ENCODE measurements at places on chromosomes 12 and 14.
A peak's percentile ranks its signal among the peaks of the same experiment; 100 is the strongest.

DNA sequence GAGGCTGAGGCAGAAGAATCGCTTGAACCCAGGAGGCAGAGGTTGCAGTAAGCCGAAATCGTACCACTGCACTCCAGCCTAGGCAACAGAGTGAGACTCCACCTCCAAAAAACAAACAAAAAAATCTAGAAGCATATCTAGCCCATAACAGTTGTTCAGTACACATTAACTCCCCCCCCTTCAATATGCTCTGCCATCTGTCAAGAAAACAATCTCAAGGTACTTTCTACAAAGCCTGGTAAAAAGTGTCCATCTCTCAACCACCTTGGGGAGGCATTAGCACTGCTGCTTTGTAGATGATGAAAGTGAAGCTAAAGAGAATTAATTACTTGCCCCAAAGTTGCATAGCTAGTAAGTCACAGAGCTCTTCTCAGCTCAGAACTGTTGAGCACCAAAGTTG lies 24.9 kb downstream of the LGALS3 start:
- DNase-seq, result no peak

DNA sequence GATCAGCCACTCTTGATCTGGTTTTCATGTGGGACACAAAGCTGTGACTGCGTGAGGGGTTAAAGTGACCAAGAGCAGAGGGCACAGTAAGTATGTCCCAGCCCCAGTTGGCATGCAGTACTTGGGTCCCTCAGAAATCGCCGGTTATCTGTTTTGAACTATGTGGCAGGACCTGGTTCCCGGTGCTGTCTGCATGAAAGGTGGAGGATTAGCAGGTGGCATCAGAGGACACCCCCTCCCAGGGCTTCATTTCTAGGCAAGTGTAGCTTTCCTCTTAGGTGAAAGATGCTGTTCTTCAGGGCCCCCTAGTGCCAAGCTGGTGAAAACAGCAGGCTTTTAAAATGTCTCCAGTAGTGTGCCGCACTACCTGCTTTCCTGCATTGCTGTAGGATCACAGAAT lies 57.1 kb downstream of the ATG14 start:
- peak; percentile 61 for DNase-seq

- no peak for DNase-seq
Measured at GRCh38 chr14:83019744-83020414, 1486.2 kb upstream of the SEL1L start.

- DNase-seq, result no peak
Measured at GRCh38 chr12:32402946-32403345, 3.6 kb downstream of the FGD4 start.

DNA sequence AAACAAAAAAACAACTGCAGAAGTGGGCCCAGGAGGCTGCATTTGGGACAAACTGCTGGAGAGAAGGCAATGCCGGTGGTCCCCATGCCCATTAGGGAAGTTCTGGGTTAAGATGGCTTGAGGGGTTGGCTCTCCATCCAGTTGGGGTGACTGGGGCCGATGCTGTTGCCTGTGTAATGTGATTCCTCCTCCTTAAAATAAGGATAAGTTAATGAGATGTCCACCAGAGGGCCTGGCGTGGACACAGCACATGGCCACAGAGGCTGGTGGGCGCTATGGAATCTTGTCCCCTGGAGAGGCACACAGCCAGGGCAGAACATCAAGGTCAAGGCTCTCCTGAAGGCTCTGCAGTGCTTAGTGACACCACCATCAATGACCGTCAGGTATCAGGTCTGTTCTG lies 1.0 kb upstream of the TESC start:
- peak; percentile 9 for DNase-seq

DNA sequence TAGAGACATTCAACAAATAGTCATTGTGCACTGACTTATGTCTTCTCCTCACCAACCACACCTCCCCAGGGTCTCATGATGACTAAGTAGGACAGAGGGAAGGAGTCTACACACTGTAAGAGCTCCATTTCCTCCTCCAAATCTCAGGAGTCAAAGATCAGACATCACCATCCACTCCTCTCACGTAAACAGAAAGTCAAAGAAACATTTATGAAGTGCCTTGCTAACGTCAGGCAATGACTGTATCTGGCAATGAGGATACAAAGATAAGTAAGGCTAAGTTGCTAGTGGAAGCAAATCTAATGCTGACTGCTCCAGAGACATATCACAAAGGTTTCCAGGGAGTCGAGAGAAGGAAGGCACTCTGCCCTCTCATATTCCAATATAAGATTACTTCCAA lies 88.9 kb downstream of the SLC2A13 start:
- DNase-seq, result peak; percentile 81

- no peak for DNase-seq
Measured at GRCh38 chr14:60488175-60488574, 2.3 kb upstream of the C14orf39 start.

- peak; percentile 57 for DNase-seq
Measured at GRCh38 chr14:21917699-21918436, 244.2 kb upstream of the OR4E1 start.

- no peak for DNase-seq
Measured at GRCh38 chr12:74491374-74491773, 46.3 kb upstream of the ATXN7L3B start.

- no peak for DNase-seq
Measured at GRCh38 chr12:19434538-19434937, 4.8 kb upstream of the AEBP2 start.

GRCh38 chr12:2384533-2385351 lies 332.0 kb downstream of the CACNA1C start:
- DNase-seq, result peak; percentile 89

- DNase-seq, result peak; percentile 70
Measured at GRCh38 chr14:71588028-71588427, 344.2 kb upstream of the RGS6 start.

- no peak for DNase-seq
Measured at GRCh38 chr12:131988054-131988796, 38.5 kb downstream of the EP400 start.

DNA sequence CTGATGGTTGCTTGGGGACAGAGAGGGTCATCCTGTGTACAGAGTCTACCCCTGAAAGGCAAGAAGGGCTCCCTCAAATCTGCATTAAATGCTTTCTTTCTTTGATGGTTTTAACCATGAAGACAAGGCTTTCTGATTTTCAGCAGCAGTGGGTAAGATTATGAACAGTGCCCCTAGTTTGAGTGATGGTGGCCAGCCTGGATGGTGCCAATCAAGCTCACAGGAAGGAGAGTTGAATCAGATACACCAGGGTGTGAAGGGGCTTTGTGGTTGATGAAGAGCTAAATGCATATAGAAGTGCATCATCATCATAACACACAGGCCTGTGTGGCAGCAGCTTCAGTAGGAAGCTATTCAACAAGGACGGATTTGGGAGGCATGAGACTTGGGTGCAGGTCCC lies 5.7 kb downstream of the KRT85 start:
- DNase-seq, result no peak

GRCh38 chr12:27952510-27952909 lies 20.0 kb downstream of the PTHLH start:
- DNase-seq, result no peak

DNA sequence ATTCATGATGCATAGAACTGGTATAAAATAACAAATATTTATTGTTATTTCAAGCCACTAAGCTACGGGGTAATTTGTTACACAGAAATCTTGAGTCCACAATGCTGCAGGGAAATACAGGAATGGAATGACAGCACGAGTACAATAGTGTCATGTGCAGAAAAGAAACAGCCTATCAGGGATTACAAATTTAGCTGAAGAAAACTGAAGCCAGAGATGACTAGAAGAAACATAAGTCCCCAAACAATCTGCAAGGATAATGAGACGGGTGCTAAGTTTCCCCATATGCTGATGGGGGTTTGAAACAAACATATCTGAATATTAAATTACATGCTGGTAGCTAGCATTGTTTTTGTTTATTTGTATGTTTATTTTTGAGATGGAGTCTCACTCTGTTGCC lies 8.9 kb downstream of the ARMH4 start:
- no peak for DNase-seq

- no peak for DNase-seq
Measured at GRCh38 chr14:79118291-79118690, 948.1 kb downstream of the NRXN3 start.

DNA sequence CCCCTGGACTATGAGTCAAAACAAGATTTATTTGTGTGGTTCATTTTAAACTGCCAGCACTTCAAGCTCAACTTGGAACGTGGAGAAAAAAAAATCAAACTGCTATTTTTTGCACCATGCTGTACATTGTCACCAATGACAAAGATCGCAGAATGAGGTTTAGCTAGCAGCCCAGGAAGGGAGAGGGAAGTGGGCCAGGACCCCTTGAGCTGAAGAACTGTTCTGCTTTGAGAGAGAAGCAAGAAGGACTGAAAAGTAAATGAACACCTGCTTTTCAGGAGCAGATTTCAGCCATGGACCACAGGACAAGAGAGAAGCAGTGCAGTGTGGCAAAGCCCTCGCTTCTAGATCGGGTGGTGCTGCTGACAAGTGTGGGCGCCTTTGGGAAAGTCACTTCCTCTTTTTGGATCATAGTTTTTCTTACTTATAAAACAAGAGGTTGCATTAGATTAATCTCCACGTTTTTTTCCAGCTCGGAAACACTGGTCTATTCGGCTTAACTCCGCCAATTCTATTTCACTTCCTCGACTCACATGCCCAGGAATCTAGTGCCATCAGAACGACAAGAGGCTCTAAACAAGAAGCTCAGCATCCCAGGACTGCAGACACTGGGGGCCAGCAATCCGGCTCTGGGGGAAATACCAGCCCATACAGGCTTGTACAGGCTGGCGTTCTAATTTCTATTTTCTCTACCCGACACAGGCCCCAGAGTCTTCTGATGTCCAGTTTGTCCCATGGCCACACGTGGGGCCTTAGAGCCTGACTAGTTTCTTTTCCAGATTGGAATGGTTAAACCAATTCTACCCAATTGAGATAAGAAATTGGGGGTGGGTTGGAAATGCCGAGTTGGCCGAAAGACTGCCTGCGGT lies 129.9 kb downstream of the CRACR2A start:
- DNase-seq, result no peak

GRCh38 chr14:35571598-35571997 lies 37.6 kb downstream of the INSM2 start:
- DNase-seq, result no peak

All from fibroblast of the aortic adventitia (primary cell).